Right ventricle myocardium superior (tissue), 1 donor: ENCODE measurements at places on chromosomes 2 and 18.

DNA sequence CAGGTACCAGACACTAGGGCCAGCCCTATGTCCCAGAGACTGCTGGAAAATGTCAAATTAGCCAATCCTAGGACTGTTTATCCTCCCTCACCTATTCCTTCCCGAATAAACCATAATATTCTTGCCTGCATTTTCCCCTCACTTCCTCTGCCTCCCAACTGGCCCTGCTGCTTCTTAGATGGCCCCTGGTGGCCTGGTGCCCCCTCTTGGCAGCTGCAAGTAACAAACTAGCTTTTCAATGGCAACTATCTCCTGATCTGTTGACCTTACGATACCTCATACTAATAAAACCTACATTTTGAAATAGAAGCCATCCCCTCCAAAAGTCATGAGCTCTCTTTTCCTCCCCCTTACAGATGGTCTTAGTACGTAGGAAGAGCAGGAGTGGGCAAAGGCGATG lies 132.0 kb downstream of the ALPK2 start:
- no peak for DNase-seq

DNA sequence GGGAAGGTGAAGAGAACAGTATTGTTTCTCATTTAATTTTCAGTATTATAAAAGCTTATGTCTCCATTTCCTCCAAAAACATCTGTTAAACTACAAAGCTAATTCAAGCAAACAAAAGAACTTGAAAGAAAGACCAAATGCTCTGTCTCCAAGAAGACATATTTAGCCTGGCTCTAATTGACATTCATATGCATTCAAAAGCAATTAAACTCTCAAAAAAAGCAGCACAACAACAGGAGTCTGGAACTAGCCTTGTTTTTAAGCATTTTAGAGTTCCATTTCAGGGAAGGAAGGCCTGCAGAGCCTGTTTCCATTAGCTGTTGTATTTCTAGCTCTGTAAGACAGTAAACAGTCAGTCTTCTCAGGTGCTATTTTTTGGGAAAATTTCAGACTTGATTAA lies 447.9 kb downstream of the TDRD15 start:
- DNase-seq: no peak

GRCh38 chr2:19685731-19686130 lies 216.1 kb downstream of the TTC32 start:
- no peak for DNase-seq

DNA sequence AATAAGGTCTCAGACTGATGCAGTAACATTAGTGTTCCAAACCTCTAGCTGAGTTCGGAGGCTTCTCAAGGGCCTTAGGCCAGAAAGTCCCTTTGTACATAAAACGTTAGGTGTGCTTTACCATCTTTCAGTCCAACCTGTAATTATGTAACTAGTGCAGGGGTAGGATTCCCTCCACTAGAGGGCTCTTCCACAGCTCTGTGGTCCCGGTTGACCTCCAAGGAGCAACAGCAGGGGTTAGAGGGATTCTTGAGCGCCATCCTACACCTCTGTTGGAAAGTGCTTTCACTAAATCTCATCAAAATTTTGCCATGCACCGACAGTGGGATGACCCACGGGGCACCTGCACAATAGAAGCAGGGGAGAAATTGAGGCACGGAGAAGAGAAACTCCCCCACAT lies 155.8 kb upstream of the LRP1B start:
- DNase-seq: no peak

- DNase-seq: no peak
Measured at GRCh38 chr2:20229322-20230113, 4.6 kb upstream of the SDC1 start.
